ENCODE measurements at places on chromosomes 5 and 9.

- DNase-seq, result no peak
These were observed 126.4 kb downstream of the MAT2B start for GRCh38 chr5:163631856-163632255.

DNA sequence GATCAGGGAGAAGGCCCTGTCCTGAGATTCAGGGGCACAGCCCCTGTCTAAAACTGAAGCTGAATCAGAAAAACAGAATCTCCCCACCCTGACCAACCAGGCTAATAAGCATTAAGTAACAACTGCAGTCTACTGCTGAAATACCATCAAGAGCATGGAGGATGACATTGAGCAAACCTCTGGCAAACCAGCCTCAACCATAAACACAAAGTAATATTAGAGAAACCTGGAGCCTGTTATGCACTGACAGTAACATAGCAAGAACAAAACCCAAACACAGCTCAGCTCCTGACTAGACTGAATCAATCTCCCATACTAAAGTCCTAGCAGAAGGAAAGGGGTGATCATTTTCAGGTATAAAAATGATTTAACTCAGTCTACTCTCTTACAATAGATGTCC lies 24.8 kb upstream of the CCL21 start:
- DNase-seq, result no peak

DNA sequence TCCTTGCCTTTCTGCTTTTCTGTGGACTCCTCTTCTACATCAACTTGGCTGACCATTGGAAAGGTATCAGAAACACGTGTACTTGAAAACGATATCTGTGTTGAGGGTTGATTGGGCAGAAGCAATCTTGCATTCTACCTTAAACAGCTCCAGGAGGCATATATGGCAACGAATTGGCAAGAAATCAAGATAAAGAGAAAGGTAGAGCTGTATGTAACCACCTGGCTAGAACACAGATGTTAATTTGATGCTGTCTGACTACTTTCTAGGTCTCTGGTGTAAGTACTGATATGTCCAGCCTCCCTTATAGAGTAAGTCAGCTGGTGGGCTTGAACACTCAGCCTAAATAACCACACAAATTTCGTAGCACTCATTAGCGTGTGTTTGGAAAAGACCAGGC lies 1.3 kb downstream of the MAN1B1 start:
- DNase-seq, result no peak

DNA sequence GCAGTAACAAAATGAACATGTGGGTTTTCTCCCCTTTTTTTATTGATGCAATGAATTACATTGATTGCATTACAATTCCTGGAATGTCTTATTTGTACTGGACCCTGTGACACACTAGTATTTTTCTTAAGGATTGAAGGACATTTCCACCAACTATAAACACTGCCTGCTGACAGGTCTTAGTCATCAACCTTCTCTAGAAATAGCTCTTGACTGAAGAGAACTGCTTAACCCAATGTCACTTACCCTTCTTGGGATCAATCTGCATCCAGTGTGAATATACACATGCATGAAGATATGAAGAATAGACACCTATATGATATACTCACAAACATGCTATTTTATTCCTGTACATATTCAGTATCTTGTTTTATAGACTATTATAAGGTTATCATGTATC lies 130.6 kb downstream of the FBXO38 start:
- no peak for DNase-seq

- DNase-seq, result no peak
These were observed 145.3 kb upstream of the SMARCA2 start for GRCh38 chr9:1869843-1870242.

DNA sequence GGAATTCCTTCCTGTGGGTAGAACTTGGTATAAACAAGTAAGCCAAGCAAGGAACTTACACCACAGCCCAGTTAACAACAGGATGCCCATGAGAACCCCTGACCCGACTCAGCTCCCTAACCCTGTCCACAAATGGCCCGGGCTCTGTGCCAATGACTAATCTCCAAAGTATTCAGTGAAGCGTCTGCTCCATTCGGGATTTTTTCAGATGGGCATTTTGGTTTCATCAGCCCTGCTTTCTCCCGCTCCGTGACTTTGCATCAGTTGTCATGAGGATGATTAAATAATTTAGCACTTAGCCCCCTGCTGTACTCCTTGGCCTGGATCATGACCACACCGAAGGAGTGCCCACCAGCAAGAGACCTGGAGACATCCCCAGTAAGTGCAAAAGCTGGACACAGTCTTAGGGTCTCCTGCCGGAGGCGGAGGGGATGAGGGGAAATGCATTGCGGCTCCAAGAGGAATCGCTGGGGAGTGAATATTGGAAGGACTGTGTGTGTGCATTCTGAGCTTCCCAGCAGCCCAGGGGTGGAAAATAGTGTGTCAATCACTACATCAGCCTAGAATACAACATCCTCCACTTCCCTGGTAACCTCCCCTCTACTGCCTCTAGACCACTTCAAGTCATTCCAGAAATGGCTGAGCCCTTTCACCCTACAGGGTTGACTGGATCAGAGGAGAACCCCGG lies 41.4 kb upstream of the DNAH5 start:
- no peak for DNase-seq

DNA sequence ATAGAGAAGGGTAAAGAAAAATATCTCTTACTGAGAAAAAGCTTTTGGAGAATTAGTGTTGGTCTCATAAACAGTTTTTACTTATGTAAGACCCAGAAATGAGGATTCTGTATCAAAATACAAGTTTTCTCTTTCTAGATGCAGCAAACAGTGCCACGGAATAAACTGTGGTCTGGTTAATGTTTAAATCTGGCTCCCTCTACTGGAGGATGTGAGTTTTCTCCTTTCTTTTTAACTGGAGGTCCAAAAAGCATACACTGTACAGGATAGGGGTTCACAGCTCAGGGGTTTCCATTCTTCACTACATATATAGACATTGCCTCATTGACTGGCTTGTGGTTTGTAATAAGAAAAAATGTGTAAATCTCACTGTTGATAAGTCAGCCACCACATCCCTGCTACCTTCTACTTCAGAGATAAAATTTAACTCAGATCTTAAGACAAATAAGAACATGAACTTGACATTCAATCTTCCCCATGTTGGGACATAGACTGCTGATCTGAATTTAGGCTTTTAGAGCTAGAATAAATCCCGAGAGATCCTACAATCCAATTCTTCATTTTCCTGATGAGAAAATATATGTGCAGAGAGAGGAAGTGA lies 98.9 kb downstream of the CFAP95 start:
- no peak for DNase-seq

DNA sequence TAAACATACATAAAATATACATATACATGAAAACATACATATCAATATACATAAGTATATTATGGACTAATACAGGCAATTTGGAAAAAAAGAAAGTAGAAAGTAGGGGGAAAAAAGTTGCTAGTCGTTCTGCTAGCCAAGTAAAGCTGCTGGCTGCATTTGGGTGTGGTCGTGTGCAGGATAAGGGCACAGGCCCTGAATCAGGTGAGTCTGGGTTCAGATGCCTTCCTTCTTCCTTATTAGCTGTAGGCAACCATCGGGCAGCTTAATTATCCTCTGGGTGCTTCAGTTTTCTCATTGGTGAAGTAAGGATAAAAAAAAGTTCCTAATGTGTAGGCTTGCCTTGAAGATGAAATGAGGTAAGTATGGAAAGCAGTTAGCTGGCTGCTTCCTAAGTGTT lies 59.2 kb upstream of the SPRY4 start:
- DNase-seq, result no peak

GRCh38 chr9:121598167-121598964 lies 53.1 kb upstream of the DAB2IP start:
- DNase-seq, result no peak

DNA sequence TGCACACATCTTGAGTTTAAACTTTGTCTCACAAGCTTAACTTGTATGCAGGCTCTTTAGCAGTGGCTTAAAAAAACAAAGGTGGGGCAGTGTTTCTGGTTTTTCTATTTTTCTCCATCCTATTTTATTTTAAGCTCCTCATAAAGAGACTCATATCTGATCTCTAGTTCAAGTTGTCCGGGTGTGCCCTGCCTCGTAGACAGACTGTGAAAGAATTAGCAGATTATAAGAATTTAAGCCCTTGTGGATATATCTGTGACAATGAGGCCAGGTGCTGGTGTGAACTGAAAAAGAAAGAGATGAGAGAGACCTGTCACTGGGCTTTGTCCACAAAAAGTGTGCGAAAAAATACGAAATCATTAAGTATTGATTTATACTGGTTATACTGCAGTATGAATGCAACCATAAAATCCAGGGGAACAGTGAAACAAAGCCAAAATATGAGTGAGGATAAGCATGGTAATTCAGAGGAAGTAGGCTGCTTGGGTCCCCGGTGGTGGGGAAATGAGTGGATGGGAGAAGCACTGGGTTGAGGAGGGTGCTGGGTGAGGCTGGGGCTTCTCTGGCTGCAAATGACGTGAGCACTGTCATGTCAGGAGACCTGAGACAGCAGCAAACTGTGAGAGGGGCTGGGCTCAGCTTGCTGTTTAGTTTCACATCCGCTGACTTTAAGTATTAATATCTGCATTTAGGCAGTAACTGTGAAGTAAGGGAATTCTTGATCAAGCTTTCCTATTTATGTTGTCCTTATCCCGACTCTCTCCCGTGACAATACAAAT lies 179.7 kb upstream of the ANKRD55 start:
- DNase-seq, result peak; percentile 80

- no peak for DNase-seq
These were observed 44.0 kb downstream of the OTULIN start for GRCh38 chr5:14708551-14708950.

- no peak for DNase-seq
These were observed 5.9 kb upstream of the RAD23B start for GRCh38 chr9:107276966-107277710.

- DNase-seq, result no peak
These were observed 177.2 kb downstream of the OSTF1 start for GRCh38 chr9:75265525-75265972.

DNA sequence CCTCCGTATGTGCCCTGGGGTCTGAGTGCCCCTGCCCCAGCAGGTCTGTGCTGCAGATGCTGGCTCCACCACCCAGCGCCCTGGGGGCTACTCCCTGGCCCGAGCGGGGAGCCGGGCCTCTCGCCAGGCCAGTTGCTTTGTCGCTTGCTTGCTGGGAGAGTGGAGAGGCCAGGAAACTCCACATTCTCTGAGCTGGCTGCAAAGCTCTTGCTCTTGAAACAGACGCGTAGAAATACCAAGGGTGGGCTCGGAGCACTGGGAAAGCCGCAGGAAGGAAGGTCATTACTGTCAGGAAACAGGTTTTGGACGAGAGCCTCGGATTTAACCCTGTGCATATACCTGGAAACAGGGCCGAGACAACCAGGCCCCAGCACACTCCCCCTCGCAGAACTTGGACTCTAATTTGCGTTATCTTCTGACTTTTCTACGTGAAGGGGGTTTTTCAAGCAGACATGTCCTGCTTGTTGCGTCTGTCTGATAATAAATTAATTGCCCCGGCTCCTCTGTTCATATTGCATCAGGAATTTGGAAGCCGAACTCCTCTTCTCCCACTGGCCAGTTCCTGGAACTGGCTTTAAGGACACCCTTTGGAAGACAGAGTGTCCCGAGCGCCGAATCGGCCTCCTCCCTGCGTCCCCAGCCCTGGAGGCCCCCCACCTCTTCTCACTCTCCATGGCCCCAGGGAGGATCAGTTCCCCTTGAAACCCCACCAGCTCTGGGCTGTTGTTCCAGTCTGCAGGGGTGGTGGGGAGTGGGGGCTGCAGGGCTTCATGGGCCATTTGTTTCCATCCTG lies 11.2 kb downstream of the ADAMTSL2 start:
- DNase-seq, result no peak

- no peak for DNase-seq
These were observed 51.5 kb downstream of the SHOC1 start for GRCh38 chr9:111743275-111743674.

DNA sequence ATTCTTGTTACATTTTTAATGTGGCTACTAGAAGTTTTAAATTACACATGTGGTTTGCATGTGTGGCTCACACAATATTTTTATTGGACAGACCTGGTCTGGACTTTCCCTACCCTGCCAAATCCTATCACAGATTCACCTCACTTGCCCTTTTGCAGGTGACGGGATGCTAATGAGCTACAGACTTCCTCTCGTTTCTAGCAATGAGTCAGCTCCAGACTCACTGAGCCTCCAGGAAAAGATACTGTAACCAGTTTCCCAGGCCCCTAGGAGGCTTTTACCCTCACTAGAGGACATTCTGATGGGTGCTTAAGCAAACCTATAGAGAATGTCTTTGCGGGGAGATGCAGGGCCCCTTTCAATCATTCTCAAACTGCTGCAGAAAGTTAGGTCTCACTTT lies 135.4 kb downstream of the WDR41 start:
- peak; percentile 84 for DNase-seq

GRCh38 chr9:113516840-113517577 lies 53.5 kb downstream of the RGS3 start:
- peak; percentile 98 for DNase-seq

DNA sequence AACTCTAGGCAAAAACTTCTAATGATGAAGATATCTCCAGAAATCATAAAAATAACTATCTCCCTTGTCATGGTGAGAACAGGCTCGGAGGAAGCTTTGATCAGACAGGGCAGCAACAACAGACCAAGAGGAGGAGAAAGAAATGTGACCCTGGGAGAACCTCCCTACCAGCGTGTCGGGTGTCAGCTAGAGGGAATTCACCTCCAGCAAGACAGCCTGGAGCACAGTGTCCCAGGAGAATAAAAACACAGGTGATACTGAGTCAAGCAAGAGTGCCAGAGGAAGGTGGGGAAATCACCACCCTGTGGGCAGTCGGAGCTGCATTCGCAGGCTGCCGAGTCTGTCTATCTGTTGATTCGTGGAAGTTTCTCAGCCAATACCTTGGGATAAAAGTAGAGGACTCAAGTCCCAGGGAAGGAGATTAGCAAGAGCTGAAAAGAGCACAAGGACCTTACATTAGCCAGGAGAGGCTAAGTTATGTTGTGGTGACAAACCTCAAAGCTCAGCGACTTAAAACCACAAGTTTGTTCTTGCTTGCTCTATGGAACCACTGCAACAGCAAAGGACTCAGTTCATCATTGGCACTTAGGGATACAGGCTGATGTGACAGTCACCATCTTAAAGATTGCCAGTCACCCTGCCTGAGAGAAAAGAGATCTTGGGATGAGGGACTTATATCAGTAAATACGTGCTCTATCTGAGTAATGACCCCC lies 598.3 kb downstream of the CCDC171 start:
- peak; percentile 24 for DNase-seq

GRCh38 chr5:40762705-40763104 lies 6.9 kb upstream of the TTC33 start:
- no peak for DNase-seq

DNA sequence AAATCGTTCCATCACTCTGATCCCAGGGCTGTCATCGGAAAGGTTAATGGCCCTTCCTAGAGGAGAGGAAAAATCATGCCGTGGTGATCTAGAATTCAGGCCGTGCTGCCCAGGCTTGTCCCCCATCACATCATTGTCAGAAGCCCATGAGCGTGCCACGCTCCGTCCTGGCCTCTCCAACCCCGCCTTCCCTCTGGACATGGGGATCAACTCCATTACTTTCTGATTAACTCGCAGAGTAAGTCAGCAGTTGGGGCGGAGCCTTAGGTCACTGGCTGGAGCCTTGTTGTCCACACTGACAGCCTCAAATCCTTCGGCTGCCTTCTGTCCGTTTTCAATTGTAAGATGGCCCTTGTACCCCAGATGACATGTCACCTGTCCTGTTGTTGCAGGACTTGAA lies 75.0 kb downstream of the MVB12B start:
- DNase-seq, result no peak

GRCh38 chr5:171926311-171926710 lies 80.1 kb downstream of the FBXW11 start:
- DNase-seq, result no peak
